Brain (organoid and tissue), 16 donors: ENCODE measurements at places on chromosomes 5 and 9.

GRCh38 chr5:29960323-29960722, 1233.2 kb upstream of the CDH6 start:
- no peak for DNase-seq

GRCh38 chr9:14315875-14316601, 2.1 kb upstream of the NFIB start:
- DNase-seq = peak; percentile 88

DNA sequence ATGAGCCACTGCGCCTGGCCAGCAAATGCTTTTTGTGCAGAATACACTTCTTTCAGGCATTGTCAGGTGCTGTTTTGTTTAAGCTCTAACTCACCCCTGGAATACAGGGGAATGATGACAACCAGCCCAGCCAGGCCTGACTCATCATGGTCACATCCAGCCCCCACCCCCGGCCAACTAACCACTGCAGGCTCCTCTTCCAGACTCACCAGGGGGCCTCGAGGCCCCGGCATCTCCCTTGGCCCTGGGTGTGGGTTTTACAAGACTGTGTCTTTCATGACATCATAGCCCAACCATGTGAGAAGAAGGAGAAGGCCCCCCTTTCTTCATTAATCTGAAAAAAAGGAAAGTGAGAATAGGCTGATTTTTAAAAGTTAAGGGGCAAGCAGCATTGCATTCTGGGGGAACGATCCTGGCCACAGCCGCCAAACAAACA, 35.5 kb downstream of the OLFML2A start:
- no peak for DNase-seq

DNA sequence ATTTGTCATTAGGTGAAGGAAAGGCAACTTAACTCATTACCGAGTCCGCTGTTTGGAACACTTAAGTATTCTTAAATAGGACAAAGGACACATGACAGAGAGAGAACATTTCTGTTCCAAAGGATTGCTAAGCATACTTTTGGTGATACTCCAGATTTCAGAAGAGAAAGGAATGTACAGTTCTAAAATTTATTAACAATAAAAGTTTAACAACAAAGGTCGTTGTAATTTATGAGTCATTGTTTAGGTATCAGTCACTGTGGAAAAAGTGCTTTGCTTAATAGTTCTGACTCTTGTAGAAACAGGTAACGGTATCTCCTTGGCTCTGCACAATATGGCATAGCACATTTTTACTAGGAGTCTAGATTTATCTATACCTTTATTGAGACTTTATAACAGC, 36.3 kb upstream of the PAM start:
- no peak for DNase-seq

GRCh38 chr9:19286634-19287188, 56.2 kb downstream of the DENND4C start:
- no peak for DNase-seq

DNA sequence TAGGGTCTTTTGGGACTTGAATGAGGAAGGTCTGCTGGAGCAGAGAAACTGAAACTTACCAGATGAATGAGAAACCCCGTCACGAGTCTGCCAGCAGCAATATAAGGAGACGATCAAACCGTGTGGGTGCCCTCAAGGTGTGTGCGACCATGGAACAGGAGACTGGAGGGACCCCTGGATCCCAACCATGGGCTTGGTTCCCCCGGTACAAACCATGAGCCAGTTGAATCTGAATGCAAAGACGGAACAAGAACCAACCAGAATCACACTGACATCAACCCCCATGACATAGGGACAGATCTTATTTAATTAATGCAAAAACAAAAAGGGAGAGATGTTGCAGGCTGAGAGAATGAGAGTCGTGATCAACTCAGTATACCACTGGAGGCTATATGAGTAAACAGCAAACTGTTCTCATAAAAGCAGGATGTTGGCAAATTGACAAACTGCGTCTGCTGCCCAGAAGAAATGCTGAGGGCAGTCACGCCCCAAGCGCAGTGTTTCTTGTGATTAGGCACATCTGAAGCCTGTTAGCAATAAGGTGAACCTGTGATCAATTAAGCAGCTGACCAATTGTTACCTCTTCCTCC, 475.5 kb upstream of the ACO1 start:
- DNase-seq = no peak

- DNase-seq = peak; percentile 38
Measured at GRCh38 chr9:14849851-14850250, 60.4 kb downstream of the FREM1 start.

GRCh38 chr9:15138357-15138686, 168.7 kb downstream of the TTC39B start:
- DNase-seq = no peak

DNA sequence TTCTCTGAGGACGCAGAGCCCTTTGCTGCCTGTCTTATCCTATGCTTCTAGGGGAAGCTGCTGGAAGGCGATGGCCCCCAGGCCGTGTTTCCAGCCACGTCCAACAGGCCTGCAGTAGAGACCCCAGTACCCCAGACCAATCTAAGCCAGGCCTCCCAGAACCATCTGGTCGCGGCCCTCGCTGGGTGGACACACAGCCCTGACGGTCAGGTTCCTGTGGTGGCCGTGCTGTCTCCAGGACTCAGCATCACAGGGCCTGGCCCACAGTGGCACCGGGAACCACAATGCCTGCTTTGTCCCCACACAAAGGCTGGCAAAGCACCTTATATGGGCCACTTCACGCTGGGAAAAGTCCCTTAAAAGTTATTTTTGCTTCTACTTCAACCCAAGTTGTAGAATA, 44.5 kb downstream of the SEMA4D start:
- no peak for DNase-seq

GRCh38 chr5:174119468-174119881, 74.0 kb downstream of the NSG2 start:
- peak; percentile 63 for DNase-seq

DNA sequence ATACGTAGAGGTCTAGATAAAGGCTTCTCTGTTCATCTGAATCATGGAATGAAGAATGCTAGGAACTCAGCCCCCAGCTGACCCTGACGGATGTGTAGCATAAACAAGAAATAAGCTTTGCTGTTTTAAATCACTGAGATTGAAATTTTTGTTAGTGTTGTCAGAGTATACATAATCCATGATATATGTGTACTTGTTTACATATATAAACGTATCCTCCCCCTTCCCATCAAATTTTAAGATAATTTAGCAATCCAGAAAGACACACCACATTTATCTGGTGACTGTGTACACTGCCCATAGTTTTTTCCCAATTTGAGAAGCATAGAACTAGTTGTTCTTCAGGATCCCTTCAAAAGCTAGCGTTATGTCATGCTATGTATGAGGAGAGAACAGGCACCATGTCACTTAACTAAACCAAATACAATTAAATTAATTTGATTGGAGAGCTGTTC, 80.8 kb upstream of the OSMR start:
- no peak for DNase-seq

DNA sequence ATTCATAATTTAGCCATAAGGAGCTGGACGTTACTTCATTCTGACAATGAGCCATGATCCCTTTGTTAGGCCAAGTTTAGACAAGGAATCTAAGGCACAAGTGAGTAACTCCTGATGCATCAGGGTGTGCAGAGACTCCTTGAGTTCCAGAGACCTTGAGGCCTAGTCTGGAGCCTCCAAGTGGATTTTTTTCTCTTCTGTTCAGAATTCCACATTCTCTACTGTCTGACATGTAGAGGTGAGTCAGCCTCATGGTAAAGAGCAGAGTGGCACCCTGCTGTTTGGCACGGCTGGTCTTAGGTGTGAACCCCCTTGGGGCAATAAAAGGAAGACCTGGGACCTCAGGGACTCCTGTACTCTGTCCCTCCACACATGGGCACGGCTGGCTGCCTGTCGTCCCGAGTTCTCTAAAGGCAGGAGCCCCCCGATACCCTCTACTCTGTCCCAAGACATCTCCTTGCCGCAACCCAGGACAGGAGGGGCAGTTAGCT, 22.0 kb upstream of the TGFBI start:
- no peak for DNase-seq

- no peak for DNase-seq
Measured at GRCh38 chr9:120175031-120175430, 404.9 kb downstream of the CDK5RAP2 start.

- DNase-seq = peak; percentile 88
Measured at GRCh38 chr9:128412120-128412790, 8.4 kb upstream of the CERCAM start.

DNA sequence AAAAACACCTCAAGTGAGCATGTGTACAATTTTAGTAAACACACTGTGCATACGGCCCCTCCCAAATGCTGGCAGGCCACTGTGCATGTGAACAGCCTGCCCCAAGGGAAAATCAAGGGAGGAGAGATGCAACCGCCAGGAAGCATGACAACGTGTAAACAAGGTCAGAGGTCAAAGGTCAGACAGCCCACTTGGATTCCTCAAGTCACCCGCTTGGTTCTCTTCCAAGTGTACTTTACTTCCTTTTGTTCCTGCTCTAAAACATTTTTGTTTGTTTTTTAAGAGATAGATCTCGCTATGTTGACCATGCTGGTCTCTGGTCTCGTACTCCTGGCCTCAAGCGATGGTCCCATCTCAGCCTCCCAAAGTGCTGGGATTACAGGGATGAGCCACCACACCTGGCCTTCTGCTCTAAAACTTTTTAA, 126.7 kb upstream of the SHB start:
- DNase-seq = no peak

GRCh38 chr9:132730054-132731033, 60.1 kb downstream of the GTF3C4 start:
- DNase-seq = no peak

DNA sequence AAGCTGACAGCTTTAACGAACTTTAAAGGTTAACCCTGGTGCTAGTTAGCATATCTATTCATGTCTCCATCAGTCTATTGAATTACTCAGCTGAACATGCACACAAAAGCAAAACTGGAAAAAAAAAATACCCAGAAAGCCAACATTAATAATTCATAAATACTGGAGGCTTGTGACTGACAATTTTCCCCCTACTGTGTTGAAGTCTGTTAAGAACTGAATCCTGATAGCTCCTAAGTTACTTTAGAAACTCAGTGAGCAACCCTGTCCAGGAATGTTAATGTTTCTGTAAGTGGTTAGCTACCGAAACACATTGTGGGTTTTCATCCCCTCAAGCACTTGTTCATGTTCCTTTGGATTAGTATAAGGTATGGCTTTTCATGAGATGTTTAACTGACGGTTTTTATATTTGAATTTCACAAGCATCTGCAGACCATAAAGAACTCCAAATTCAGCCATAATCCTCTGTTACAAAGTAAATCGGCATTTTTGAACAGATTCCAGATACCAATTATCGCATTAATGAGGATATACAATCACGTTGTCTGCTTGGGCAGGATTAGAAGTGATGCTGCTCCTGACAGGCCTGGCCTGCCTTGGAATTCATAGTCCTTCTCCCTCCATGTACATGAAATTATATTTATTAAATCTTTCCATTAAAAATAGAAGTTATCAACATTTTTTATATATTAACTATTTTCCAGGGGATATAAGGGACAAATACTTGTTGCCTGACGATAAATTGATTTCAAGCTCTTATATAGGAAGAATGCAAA, 331.2 kb downstream of the TLE4 start:
- DNase-seq = peak; percentile 78

DNA sequence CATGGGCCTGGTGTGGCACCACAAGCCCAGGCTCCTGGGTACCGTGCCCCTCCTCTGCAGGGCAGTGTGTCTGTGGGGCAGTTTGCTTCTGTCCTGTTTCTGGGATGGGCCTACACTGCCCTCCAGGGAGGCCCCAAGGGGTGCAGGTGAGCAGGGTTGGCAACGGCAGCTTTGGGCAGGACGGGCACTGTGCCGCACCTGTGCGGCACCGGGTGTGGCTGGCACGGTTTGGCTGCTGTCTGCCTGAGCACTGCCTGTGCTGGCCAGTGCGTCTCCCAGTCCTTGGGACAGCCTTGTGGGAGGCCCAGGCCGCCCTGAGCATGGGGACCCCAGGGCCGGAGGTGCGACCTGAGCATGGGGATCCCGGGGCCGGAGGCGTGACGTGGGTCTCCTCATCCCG, 37.2 kb downstream of the RXRA start:
- no peak for DNase-seq

DNA sequence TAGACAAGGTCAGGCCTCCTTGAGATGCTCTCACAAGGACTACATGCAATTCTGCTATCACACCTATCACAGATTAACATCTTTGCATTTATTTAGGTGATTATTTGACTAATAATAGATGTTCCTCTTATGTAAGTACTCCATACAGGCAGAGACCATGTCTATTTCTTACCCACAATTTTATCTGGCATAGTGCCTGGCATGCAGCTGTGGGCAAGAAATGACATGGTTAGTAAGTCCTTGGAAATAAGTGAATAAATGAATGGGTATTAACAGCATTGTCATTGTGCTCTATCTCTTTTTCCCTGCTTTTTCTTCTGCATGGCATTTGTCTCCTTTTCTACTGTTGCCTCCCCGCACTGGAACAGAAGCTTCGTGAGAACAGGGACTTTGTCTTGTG, 49.4 kb downstream of the SLC22A5 start:
- no peak for DNase-seq

GRCh38 chr5:147483961-147484707, 25.7 kb downstream of the DPYSL3 start:
- peak; percentile 64 for DNase-seq

DNA sequence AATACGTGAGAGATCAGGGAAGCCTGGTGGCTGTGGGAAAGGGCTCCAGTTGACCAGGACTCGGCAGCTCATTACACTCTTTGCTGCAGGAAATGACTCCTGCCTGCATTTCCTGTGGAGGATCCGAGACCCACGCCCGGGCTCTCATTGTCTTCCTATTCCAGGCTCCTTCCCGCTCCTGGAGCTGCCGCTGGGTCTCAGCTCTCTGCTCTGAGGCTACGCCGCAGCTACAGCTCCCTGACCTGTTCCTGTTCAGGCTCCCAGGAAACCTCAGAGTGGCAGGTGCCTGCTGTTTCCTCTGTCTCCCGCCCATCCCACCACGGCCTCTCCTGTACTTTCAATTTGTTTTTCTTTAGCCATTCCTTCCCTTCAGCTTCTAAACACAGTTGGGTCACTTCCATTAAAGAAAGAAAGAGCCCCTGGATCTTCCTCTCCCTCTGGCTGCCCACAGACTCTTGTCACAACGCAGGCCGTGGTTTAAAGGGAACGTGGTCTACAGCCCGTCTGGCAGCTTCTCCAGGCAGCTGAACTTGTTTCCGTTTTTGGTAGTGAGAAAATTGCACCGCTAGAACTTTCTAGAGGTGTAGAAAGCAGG, 71.5 kb downstream of the IL6ST start:
- DNase-seq = no peak

DNA sequence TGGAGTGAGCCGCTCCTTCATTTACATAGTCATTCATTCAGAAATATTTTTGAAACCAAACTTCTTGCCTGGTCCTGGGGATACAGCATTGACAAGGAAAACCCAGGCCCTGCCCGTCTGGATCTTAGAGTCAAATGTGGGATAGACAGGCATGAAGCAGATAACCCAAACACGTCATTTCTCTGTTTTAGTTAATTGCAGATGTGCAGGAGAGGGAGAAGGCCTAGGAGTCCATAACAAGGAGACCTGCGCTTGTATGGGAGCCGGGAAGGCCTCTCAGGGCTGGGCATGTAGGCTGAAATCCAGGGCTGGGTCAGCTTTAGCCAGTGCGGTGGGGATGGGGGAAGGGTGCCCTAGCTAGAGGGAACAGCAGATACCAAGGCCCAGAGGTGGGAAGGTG, 43.3 kb downstream of the PRRX2 start:
- DNase-seq = no peak

- no peak for DNase-seq
Measured at GRCh38 chr5:89536020-89536419, 653.0 kb upstream of the MEF2C start.
